ENCODE measurements at places on chromosomes 7 and 10.

- DNase-seq, result peak; percentile 69
Observed at GRCh38 chr10:131641231-131641630, 259.6 kb upstream of the PPP2R2D start.

DNA sequence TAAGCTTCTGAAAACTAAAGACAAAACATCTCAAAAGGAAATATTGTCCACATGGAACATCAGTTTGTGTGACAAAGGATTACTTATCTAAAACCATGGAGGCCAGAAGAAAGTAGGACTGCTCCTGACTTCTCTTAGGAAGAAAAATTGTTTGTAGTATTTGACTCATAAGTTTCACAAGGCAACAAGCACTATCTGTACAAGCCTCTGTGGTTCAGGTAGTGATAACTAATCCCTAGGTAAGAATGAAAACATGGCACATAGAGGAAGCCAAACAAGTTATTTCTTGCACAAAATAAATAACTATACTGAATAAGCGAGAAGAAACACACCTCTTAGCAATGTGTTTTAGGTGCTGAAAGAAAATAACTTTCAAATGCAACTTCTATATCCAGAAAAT is 30.3 kb downstream of the TFPI2 start:
- no peak for DNase-seq

GRCh38 chr10:44249490-44249889 is 135.4 kb downstream of the CXCL12 start:
- DNase-seq, result no peak

DNA sequence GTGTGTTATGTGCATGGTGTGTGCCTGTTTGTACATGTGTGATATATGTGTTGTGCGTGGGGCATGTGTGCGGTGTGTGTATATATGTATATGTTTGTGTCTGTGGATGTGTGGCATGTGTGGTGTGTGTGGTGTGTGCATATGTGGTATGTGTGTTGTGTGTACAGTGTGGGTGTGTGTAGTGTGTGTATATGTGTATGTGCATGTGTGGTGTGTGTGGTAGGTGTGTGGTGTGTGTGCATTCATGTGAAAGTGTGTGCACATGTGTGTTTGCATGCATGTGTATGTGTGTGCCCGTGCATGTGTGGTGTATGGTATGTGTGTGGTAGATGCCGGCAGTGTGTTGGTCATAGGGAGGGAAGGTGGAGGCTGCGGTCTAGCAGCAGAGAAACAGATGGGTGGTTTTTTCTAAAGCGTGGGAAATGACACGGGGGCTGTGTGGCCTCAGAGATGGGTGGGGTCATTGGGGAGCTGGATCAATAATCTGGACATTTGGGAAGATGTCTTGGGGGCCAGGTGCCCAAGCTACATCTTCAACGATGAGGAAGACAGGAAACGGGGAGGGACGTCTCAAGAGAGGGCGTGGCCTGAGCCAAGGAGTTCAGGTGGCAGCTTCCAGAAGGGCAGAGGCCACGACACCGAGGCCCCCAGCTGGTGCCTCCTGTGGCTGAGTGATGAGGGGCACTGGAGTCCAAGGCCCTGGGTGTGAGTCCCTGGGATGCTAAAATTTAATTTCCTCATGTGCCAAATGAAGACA is 481.3 kb downstream of the DNAJB6 start:
- DNase-seq, result no peak

GRCh38 chr10:71745664-71746250 is 26.2 kb upstream of the C10orf105 start:
- DNase-seq, result no peak

DNA sequence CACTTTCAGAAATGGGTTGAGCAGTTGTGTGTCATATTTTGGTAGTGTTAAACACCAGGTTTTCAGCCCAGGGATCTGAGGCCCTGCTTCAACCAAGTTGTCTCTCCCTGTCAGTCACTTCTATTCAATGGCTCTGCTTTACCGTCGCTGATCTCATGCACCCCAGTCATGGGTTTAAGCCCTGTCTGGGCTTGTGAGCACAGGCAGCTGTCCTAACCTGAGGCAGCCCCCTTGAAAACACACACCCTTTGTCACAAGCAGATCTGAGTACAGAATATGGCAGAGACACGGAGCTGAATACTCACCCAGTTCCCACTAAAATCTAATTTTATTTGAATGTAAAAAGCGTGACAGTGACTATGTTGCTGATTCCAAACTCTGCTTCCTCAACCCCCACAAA is 110.6 kb upstream of the GLI3 start:
- DNase-seq, result no peak

- no peak for DNase-seq
Observed at GRCh38 chr10:70649526-70649925, 22.8 kb upstream of the ADAMTS14 start.

DNA sequence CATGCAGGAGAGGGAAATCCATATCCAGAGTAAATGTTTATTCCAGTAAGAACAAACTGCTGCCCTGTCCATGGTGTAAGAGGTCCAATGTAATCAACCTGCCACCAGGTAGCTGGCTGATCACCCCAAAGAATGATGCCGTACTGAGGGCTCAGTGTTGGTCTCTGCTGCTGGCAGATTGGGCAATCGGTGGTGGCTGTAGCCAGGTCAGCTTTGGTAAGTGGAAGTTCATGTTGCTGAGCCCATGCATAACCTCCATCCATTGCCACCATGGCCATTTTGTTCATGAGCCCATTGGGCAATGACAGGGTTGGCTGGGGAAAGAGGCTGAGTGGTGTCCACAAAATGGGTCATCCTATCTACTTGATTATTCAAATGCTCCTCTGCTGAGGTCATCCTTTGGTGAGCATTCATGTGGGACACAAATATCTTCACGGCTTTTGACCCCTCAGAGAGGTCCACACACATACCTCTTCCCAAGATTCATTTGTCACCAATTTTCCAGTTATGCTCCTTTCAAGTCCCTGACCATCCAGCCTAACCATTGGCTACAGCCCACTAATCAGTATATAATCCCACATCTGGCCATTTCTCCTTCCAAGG is 23.3 kb upstream of the PAPSS2 start:
- DNase-seq, result no peak

GRCh38 chr10:3757638-3758490 is 27.1 kb downstream of the KLF6 start:
- DNase-seq, result peak; percentile 70

DNA sequence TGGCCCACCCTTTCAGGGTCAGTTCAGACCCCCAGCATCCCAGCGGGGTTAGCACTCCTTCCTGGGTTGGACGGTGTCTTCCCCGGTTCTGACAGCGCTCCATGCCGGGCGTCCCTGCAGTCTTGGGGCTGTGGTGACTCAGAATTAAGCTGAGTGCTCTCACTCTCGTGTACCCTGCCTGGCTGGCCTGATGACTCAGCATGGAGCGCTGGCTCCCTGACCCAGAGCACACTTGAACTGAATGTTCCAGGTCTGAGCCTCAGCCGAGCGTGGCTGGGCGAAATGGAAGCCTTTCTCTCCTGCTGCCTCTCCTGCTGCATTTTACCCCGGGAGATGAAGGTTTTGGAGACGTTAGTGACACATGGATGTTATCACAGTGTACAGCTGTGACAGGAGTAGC is 7.1 kb downstream of the BAG3 start:
- DNase-seq, result no peak

DNA sequence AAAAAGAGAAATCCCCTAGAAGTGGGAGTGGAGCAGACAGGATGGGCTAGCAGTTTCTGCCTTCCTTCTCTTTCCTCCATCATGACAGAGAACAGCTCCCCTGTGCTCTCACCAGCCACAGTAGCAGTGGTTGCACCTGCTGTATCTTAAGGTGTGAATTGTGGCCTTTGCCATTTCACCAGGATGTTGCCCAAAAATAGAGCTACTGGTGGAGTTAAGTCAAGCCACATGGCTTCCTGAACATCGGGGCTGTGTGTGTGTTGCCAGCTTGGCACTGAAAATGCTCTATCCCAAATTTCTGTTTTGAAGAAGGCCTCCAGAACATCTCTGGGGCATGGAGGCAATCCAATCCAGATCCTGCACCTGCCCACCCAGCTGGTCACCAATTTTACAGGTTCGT is 348.7 kb downstream of the EXOC4 start:
- no peak for DNase-seq

DNA sequence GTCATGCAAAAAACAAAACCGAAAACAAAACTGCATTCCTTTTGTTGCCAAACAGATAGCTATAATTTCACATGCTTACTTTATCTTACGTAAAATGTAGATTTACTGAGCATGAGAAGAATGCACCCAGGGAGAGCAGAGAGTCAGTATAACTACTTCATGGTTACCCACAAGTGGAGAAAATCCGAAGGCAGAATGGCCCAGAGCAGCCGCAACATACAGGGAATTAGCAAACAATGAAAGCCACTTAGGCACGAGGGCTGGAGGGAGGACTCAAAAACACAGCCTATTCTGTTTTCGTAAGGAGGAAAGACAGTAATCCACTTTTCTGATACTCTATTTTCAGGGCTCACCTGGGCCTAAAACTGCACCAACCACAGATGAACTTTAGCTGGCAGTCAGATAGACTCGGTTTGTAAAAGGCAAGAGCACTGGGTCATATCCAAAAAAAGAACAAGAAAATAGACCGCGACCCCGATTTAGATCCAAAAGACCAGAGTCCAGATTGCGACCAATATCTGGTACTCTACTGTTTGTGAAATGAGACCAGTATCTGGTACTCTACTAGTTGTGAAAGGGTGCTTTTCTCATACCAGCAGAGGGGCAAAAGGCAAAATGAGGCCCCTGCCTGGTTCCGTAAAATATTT is 1.3 kb downstream of the ITPRIP start:
- DNase-seq, result no peak

DNA sequence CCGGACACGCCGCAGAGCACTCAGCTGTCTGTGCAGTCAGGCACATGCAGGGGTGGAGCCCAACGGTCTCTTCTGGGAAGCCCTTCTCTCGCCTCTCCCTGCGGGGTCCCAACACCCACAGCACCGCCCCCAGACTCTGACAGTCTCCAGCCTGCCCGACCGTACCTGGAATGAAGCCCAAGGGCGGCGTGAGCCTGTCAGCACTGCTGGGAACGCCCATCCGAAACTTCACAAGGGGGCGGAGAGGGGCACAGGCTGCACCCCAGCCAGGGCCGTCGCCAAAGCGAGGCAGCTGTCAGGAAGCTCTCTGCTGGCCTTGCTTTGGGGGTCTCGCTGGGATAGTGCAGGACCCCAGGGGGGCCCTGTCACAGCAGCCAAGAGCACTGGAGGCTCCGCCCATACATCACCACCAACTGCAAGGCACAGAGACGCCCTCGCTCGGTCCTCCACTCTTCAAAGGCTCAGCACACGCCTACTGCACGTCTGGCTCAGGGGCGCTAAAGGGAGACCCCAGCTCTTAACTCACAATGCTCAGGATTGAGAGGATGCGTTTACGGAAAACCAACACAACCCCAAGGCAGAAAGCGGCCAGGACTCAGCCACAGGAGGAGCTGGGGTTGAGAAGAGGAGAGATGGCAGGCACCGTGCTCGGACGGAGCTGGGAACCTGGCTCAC is 30.9 kb downstream of the MAD1L1 start:
- DNase-seq, result no peak
